ENCODE measurements at places on chromosomes 6 and 20.

DNA sequence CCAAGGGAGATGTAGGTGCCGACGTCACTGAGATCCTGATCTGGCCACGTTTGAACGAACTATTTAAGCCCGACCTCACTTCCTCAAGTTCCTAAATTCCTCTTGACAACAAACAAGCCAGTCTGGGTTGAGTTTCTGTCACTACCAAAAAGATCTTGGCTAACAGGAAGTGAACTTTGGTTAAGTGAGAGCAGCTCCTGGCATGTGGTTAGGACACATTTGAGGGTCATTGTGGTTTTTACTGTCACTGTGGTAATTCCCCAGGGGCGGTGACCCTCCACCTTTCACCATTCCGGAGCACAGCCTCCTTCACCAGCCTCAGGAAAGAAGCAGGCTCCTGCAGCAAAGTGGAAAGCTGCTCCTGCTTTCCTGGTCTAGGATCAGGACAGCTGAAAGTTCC, 43.1 kb upstream of the ZNF831 start:
- no peak for DNase-seq

- DNase-seq: no peak
Observed at GRCh38 chr20:63831993-63832686, 1.1 kb upstream of the ZBTB46 start.

DNA sequence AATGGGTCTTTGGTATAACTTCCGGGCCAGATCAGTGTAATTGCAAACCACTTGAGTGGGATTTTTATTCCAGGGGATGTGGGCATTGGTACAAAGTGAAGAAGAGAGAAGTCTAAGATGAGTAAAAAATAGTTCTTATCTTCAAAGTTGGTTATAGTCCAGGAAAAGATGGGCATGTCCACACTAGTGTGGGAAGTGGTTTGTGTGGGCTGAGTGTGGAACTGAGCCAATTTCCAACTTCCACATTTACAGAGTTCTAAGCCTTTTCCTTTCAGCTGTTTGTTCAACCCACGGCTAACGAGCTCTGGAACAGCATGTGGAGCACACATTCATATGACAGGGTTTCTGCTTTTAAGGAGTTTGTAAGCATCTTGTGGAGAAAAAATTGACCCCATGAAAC, 72.3 kb upstream of the IFNGR1 start:
- no peak for DNase-seq

GRCh38 chr6:56851541-56852259, 103.2 kb upstream of the BEND6 start:
- peak; percentile 55 for DNase-seq

DNA sequence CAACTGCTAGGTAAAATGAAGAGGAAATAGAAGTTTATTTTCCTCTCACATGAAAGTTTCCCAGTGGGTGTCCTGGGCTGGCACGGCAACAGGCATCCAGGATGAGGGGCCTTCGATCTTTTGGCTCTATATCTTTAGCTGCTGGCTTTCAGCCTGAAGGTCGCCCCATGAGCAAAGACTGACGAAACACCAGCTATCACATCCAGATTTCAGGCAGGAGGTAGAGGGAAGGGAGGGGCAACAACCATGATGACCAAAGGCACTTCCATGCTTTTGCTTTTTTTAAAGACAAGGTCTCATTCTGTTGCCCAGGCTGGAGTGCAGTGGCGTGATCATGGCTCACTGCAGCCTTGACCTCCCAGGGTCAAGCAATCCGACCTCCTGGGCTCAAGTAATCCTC, 387.9 kb downstream of the RNGTT start:
- no peak for DNase-seq

- no peak for DNase-seq
Observed at GRCh38 chr6:74087899-74088298, 391.9 kb downstream of the CD109 start.

GRCh38 chr6:7087491-7087979, 20.2 kb upstream of the RREB1 start:
- DNase-seq: no peak

All from GM04503 (cell line).